NCI-H1436 (cell line): ENCODE measurements at places on chromosomes 3 and 15.

GRCh38 chr15:55514414-55514850 is 6.4 kb upstream of the DNAAF4 start:
- DNase-seq = no peak

DNA sequence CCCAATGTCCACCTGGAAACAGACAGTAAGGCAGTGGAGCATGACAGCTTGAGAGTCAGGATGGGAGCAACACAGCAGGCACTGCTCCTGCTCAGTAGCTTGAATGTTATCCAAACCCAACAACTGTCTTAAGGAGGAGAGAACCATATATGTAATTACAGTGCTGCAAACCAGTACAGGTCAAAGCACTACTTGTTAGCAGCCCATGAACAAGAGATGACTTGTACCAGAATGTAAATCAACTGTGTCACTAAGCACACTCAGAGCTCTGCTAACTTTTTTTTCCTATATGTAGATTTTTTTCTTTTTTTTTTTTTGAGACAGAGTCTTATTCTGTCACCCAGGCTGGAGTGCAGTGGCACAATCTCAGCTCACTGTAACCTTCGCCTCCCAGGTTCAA is 87.1 kb downstream of the ANO10 start:
- DNase-seq = no peak

DNA sequence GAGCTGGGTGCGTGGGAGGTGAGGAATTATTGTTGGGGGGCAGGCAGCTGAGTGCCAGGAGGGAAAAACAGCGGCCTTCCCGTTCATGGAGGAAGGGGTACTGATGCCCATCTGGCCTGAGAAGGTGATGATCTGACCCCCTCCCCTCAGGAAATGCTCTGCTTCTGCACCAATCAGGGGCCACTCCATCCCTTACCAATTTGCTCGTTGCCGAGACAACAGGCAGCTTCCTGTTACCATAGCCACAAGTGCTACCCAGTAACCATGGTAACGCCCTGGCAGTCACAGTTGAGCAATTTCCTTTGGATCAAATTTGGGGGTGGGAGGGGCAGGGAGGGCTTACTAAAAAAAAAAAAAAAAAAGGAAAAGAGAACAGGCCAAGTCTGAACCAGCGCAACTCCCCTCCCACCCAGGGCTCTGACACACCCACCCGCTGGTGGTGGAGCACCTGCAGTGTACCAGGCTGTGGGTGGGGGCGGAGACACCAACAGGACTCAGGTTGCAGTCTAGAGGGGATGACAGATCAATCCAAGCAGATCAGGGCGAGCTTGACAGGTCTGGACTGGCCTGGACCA is 13.7 kb downstream of the CELF6 start:
- DNase-seq = peak; percentile 74

DNA sequence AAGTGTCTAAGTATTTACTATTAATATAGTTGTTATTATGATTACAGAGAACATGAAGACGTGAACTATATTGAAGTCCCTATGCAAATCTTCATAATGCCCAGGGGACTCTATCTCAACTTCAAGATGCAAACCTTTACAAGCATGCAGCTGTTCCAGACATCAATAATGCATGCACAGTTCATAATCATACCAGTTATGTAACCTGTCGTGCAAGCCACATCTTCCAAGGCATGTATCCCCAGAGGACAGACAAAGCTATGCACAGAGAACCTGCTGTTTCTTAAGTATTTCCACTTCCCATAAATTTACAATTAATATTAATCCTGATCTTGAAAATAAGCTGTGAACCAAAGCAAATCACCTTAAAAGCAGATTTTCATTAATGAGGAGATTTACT is 534.1 kb downstream of the TUSC7 start:
- no peak for DNase-seq

- no peak for DNase-seq
Measured at GRCh38 chr15:85955501-85956391, 123.9 kb upstream of the AGBL1 start.

- DNase-seq = peak; percentile 62
Measured at GRCh38 chr3:160225176-160226025, at the start of gene C3orf80. C3orf80 (plus strand) TSS chr3:160225422; CDS start chr3:160225636, 214 bp downstream.

GRCh38 chr15:56732135-56732885 is 999 bp downstream of the ZNF280D start:
- no peak for DNase-seq

GRCh38 chr3:49568965-49569364 is 14.7 kb downstream of the BSN start:
- no peak for DNase-seq

DNA sequence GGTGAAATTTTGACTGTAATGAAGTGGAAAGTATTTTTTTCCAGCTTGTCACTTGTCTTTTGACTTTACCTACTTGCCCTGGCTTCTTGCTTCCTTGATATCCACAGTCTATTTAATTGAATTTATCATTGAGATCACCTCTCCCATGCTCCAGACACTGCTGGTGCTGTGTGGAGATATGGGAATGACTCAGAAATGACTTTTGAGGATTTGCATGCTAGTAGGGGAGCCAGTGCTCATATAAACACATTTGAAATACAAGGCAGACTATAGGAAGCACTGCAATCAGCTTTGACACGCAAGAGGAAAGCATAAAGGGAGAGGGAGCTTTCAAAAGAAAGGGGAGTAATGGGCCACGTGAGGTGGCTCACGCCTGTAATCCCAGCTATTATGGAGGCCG is 7.3 kb upstream of the TRPM1 start:
- no peak for DNase-seq

GRCh38 chr3:4629095-4630007 is 136.2 kb downstream of the ITPR1 start:
- DNase-seq = no peak

DNA sequence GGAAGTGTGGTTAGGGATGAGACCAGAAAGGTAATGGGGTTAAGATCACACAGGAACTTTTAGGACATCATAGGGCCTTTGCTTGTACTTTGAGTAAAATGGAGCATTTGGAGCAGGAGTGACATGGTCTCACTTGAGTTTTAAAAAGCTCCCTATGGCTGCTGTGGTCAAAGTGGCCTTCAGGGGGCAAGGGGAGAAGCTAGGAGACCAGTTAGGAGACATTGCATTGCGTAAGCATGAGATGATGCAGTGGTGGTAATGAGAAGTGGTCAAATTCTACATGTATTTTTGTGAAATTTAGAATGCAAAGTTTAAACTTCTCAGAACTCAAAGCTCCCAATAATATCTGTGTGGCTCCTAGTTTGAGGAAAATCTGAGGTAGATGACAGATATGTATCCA is 27.9 kb downstream of the MED12L start:
- DNase-seq = no peak

- DNase-seq = no peak
Measured at GRCh38 chr15:89230277-89230676, 8.9 kb upstream of the RLBP1 start.

DNA sequence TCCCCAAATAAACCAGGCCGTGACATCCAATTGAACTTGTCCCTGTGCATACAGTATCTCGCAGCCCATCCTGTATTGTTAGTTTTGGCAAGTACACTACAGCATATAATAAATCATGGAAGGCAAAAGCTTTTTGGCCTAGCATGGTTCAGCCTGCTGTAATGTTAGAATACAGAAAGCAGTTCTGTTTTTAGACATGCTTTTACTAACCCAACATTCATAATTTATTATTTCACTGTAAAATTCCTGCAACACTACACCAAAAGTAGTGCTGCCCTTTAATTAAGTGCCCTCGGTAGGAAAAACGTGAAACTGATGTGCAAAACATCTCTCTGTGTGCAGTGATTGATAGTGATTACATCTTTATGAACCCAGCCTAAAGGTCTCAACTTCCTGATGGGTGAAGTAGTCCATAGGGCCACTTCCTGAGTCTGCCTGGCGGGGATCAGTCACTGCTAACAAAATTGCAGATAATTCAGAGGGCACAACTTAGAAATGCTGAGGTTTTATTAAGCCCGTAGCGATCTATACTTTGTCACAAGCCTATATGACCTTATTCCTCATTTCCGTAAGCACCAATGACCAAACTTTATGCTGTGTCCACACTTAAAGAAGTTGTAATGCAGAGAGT is 227.8 kb downstream of the CDIN1 start:
- no peak for DNase-seq

GRCh38 chr3:159884661-159885402 is 103.8 kb upstream of the IL12A start:
- peak; percentile 25 for DNase-seq

DNA sequence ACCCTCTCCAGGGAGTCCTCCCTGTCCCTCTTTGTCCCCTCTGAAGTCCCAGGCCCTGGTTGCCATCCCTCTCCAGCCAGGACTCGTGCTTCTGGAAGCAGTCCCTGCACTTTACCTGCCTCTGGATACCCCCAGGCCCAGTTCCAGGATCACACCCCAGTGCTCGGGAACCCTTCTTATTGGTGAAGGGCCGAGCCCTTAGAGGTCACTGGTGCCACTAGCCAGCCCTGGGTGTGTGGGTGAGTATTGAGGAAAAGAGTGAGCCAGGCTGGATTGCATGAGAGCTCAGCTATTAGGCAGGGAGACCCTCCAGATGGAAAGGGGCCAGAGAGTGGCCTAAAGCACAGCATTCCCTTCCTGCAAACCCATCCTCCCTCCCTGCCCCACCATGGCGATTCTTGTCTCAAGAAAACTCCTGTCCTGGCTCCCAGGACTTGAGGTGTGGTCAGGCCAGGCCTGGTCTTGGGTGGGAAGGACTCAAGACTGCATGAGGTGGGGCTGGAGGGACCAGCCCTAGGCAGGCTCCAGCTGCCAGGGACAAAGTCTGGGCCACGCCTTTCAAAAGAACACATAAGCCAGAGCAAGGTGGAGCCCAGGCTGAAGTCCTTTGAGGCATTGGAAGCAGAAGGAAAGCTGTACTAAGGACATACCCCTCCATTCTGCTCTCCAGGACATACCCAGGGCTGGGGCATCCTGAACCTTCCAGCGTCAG is 4.8 kb upstream of the PHGR1 start:
- no peak for DNase-seq

DNA sequence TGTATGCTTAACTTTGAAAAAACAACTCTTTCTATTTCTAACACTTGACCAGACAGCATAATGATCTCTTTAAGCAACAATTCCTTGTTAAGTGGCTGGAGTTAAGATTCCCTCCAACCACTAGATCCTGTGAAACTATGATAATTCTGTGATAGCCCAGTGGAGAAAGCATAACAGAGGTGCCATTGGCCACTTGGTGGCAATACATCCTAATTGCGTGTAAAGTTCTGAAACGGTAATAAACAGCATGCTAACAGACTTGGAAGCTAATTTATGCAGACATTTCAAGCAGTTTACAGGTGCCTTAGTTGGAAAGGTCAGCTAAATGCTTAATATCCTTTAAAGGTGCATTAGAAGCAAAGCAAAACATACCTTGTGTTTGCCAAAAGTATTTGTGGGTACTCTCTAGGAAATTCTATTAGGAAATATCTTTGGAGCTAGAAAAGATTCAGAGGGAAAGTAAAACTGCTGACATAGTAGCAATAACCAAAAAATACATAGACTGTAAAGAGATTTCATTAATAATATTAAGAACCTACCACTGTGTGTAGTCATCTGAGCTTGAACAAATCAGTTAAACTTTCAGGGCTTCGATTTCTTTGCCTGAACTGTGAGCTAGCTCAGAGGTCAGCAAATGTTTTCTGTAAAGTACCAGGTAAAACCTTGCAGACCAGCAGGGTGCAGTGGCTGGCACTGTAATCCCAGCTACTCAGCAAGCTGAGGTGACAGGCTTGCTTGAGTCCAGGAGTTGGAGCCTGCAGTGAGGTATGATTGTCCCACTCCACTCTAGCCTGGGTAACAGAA is 19.0 kb upstream of the CSTA start:
- DNase-seq = no peak

- peak; percentile 91 for DNase-seq
Measured at GRCh38 chr3:113838631-113839209, at the start of gene GRAMD1C. GRAMD1C (plus strand) TSS chr3:113838788; CDS start chr3:113838910, 122 bp downstream.
